AG08395 (cell line): ENCODE measurements at places on chromosomes 7 and 10.
A peak's percentile ranks its signal among the peaks of the same experiment; 100 is the strongest.

DNA sequence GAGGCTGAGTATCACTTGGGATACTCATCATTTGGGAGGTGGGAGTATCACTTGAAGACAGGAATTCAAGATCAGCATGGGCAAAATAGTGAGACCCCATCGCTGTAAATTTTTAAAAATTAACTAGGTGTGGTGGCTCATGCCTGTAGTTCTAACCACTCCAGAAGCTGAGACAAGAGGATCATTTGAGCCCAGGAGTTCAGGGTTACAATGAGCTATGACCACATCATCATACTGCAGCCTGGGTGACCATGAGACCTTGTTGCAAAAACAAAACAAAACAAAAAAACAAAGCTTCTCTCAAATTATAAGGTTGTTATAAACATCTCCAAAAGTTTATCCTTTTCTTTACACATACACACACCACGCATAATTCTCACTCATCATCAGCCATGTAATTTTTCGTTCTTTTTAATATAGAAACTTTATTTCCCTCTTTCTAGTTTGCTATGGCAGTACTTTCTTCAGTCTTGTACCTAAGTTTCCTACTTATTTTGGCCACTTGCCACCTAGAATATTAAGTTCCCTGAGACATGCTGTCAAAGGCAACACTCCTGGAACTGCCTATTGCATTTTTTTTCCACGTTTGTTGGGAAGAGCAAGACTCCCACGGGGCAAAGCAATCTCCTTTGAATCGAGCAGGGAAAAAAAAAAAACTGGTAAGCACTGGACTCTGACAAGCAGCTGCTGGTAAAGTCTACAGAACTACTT lies 37.1 kb downstream of the SKIDA1 start:
- no peak for DNase-seq

- peak; percentile 91 for DNase-seq
Observed at GRCh38 chr10:126421756-126422256, 33.5 kb upstream of the ADAM12 start.

DNA sequence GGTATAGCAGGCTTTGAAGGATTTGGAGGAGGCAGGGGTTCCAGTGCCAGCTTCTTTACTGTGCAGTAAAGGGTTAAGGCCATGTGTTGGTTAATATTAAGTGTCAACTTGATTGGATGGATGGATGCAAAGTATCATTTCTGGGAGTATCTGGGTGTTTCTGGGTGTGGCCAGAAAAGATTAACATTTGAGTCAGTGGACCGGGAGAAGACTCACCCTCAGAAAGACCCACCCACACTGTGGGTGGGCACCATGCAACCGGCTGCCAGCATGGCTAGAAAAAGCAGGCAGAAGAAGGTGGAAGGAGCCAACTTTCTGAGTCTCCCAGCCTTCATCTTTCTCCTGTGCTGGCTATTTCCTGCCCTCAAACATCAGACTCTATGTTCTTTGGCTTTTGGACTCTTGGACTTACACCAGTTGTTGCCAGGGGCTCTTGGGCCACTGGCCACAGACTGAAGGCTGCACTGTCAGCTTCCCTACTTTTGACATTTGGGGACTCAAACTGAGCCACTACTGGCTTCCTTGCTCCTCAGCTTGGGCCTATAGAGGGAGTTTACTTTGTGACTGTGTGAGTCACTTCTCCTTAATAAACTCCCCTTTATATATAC lies 6.8 kb upstream of the TRUB1 start:
- no peak for DNase-seq

DNA sequence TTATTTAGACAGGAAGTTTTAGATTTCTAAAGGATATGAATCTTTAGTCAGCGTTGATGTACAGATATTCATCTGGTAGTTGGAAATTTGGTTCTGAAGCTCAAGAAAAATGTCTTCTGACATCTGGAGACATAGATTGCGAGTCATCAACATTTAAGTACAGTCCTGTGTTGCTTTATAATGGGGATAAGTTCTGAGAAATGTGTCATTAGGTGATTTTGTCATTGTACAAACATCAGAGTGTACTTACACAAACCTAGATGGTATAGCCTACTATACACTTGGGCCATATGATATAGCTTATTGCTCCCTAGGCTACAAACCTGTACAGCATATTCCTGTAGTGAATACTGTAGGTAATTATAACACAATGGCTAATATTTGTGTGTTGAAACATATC lies 49.6 kb upstream of the UBN2 start:
- no peak for DNase-seq

- DNase-seq, result no peak
Observed at GRCh38 chr7:138350701-138351357, 109.2 kb upstream of the TRIM24 start.

- no peak for DNase-seq
Observed at GRCh38 chr7:27945058-27945795, 205.3 kb downstream of the TAX1BP1 start.

GRCh38 chr10:103153302-103154197 lies 39.5 kb downstream of the NT5C2 start:
- DNase-seq, result peak; percentile 27

GRCh38 chr7:92668564-92668963 lies 78.4 kb upstream of the FAM133B start:
- DNase-seq, result no peak

GRCh38 chr7:140646931-140647647 lies 6.5 kb upstream of the DENND2A start:
- peak; percentile 65 for DNase-seq

DNA sequence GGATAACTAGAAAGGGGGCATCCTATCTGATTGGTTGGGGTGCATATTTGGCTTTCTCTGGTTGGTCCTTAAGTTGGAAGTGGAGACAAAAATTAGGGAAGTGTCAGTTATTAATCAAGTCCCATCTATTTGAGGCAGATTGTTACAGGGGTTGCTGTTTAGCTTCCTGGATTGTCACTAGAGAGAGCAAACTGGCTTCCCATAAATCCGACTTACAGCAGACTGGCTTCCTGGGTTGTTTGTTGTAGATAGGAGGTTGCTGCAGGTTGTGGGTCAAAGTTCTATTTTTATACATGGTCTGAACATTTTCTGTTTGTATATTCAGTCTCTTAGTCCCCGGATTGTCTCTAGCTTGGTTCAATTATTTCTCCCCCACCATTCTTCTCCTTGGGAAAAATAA lies 106.1 kb upstream of the HABP2 start:
- no peak for DNase-seq

DNA sequence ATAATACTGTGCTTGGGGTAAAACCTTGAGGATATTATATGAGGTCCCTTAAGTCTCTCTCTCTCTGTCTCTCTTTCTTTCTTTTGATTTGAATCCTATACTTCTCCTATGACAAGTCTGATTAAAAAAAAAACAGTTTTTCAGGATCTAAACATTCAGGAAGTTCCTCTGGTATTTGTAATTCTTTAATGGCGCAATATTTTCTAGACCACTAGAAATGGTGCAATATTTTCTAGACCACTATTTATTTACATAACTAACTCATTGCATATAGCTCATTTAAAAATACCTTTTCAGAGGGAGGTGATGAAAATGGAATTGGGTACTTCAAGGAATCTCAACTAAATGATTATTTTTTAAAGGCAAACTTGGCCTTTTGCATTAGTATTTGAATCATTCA lies 1235.3 kb downstream of the GATA3 start:
- no peak for DNase-seq

DNA sequence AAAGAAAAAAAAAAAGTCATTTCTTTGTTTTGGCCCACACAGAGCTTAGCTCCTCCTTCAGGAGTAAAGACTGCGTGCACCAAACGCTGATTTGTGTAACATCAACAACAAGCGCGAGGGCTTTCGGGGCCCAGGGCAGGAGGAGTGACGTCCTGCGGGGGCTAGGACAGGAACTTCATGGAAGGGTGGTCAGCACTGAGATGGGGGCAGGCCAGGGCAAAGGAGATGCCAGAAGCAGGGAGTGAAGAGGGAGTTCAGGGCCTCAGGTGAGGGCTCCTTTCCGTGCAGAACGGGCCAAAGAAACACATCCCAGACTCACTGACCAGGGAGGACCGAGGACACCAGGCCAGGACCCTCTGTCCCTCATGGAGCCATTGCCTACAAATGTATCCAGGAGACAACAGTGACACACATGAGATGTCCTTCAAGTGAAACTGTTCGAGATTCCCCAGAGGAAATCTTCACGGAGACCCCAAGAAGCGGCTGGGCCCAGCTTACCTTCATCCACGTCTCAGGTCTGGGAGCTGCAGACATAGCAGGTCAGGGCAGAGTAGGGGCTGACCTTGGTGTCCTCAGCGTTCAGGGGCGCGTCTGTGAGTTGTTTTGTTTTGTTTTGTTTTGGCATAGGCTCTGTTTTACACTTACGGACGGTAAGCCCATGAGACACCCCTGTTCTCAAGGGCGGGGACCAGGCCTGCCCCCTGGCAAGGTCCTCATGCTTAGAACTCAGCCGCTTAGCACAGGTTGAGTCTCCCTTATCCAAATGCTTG lies 30.4 kb upstream of the SHH start:
- no peak for DNase-seq

DNA sequence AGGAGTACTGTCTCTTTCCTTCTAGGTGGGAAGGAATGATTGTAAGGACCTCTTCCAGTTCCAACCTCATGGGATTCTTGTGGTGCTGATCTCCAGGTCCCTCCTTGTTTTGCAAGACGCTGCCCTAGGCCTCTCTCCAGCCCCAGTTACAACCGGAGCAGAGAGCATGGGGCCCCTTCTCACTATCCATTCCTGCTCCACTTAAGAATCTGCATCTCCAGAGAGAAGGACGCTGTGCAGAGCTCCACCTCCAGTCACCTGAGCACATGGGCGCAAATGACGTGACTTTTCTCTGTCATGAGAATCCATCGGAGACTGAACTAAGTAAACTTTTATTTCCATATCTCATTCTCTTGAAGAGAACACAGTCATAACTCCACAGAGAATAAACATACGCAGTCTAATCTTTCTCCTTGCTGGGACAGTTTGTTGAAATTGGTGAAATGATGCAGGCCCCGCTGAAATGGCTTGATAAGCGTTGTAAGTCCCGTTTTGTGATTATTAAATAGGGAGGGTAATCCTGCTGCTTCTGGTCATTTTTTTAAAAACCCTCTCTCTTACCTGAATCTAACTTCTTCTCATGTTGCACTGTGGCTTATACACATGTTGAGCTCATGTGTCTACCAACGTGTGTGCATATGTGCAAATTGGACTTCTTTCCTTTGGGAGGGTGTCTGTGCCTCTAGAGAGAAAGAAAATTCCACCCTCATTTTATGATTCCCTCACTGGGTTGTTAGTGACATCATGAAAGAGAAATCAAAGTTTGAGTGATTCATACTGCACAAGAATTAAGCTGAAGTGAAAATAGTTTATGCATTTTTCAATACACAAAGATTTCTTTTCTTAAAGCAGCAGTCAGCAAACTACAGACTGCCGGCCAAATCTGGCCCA lies 133.2 kb upstream of the TBX20 start:
- DNase-seq, result no peak

DNA sequence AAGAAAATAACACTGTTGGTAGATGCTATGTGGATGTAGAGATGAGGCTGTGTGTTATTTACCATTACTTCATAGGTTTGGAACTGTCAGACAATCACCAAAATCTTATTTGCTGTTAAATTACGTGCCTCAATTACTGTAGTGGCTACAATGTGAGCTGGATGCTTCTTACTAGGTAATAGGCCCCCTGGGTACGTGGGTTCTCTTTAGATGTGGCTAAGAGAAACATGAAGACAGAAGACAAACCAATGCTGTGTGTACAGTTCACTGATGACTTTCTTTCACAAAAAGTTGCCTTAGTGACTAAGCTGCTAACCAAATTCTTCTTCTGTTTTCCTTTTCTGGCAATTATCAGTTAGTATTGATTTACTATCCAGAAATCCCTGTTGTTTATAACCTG lies 144.6 kb downstream of the SEMA3E start:
- DNase-seq, result no peak

DNA sequence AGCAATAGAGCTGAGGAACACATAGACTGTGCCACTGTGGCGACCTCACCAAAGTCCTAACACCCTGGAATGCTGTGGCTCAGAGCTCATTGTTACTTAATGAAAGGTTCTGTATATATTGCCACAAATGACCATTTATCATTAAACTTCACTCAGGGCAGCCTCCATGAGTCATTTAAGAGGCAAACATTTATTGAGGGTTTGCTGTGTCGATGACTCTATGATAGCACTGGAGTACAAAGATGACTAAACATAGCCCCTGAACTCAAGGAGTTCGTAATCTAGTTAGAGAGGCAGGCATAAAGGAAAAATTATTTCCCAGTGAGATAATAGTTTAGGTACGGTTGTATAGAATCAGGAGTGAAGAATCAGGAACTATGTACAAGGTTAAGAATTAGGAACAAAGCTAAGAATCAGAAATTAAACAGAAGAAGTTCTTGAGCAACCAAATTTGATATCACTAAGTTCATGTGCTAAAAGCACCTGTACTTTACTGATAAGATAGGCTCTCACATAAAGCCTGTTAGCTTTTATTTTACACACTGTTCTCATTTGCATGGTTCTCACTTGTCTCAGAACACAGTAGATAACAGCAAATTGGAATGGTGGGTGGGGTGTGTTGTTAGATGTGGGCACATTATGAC lies 7.9 kb downstream of the ENTPD7 start:
- DNase-seq, result peak; percentile 76

DNA sequence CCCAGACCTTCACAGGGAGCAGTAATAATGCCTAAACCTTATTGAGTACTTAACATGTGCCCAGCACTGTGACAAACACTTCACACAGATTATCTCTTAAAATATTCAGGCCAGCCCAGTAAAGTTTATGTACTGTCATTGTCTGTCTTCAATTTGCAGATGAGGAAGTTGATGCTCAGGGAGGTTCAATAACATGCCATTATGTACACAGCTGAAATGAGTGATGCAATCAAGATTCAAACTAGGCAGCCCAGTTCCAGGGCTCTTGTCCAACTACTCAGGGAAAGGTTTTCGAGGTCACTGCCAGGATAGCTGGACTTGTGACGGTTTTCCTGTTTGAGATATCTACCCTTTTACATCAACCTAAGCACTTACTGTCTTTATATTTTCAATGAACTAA lies 56.1 kb downstream of the AUTS2 start:
- no peak for DNase-seq

DNA sequence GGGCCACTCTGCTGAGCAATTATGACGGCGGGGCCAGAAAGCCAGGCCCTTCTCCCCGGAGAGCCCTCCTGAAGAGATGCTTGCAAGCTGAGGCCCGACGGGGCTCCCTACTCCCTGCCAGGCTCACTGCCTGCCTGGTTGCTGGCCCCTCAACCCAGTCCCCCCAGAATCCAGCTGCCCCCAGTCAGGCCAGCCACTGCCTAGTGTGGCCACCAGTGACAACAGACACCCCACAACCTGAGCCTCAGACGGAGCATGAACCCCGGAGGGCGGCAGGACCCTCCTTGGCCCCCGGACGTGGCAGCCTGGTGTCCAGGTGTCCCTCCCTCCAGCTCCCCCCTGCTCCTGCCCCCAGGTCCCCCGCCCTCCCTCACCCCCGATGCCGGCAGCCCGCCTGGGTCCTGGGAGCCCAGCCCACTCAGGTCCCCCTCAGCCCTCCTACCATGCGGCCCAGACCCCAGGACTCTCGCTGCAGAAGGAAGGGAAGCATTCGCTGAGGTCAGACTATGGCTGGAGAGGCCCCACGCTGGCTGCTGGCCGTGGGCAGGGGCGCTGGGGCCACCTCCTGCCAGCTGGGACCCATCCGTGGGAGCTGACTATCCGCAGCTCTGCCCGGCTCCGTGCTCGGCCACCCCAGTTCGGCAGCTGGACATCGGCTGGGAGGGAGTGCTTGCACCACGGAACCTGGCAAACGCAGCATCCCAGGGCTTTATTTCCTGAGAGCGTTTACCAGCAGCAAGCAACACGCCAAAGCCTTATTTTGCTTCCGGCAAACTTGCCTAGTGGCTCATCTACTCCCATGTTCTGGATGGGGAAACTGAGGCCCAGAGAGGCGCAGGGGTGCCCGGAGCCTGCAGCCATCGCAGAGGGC lies 89.8 kb downstream of the UNCX start:
- no peak for DNase-seq

- DNase-seq, result no peak
Observed at GRCh38 chr7:156063241-156063810, 251.1 kb upstream of the SHH start.
